ENCODE measurements at places on chromosomes 6 and 20. TPM values are rescaled to one million over a fixed set of nuclear protein-coding genes. Genes with fewer than 3 reads are reported as not detected.

The ZFAND3 gene
- 30.8 TPM for total RNA-seq

The HLA-DPA1 gene
- 58.9 TPM for total RNA-seq

The GJA10 gene
- total RNA-seq, result 0.32 TPM

The FKBP1C gene
- 3.0 TPM for total RNA-seq

The LY6G5B gene
- total RNA-seq, result 31.0 TPM

The SLA2 gene
- total RNA-seq, result 54.9 TPM

The POLR1C gene
- total RNA-seq, result 60.8 TPM

The CRYBG1 gene
- 27.6 TPM for total RNA-seq

Data from activated T-helper 2 cell treated with anti-CD3 and anti-CD28 coated beads, Interferon-gamma antibody, Interleukin-2, Interleukin-4, amounts not matched to agents 10 μg/mL and 5 μg/mL and 100 μg/mL, durations not matched to agents 14 hours and 24 hours and 36 hours (primary cell).